ENCODE measurements at places on chromosomes 13 and 19.

- no peak for DNase-seq
Measured at GRCh38 chr19:10654610-10655456, 687 bp downstream of the ILF3 start.

GRCh38 chr19:50570997-50571396, 2.8 kb upstream of the LRRC4B start:
- no peak for DNase-seq

- no peak for DNase-seq
Measured at GRCh38 chr19:37977992-37978391, 71.0 kb downstream of the SIPA1L3 start.

DNA sequence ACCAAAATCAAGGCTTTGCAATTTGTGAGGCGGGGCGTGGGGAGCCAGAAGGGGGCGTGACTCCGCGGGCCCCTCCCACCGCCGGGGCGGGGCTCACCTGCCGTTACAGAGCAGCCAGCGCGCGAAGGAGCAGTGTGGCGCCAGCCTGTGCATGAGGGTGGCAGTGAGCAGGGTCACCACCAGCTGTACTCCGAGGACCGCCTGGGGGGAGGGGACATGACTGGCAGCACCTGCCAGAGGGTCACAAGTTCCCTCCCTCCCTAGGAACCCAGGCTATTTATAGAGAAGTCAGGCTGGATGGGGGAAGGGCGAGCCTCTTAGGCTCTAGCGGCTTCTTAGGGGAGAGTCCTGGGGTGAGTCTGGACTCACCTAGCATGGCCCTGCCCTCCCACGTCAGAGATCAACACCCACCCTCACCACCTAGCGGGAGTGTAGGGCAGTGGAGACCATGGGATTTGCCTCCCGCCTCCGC, 3.6 kb downstream of the TMEM161A start:
- DNase-seq, result no peak

DNA sequence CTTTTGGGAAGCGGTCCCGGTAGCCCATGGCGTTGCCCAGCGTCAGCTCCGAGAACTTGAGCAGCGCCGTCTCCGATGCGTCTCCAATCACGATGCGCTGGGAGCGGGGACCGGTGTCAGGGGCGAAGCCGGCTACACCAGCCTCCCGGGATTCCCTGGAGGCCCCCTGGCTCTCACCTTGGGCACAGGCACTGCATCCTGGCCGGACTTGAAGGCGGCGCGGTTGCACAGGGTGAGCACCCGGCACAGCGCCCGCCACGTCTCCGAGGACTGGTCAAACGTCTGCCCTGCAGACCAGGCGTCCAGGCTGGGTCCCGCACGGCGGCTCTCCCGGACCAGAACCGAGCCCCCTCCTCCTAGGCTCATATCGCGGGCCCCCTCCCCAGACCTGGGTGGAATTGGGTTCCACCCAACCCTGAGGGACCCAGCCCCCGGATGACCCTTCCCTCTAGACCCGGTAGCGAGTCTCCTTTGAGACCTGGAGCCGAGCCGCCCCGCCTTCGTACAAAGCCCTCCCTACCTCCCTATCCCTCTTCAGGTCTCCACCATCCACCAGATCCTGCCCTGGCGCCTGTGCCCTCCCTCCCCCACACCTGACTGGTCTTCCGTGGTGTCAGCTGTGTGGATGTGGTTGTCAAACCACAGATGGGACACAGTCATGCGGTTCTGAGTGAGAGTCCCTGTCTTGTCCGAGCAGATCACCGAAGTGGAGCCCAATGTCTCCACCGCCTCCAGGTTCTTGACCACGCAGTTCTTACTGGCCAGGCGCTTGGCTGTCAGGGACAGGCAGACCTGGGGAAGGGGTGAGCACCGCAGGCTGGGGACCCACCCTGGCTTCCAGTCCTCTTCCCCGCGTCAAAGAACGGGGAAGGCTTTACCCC, 4.8 kb downstream of the ATP4A start:
- no peak for DNase-seq

DNA sequence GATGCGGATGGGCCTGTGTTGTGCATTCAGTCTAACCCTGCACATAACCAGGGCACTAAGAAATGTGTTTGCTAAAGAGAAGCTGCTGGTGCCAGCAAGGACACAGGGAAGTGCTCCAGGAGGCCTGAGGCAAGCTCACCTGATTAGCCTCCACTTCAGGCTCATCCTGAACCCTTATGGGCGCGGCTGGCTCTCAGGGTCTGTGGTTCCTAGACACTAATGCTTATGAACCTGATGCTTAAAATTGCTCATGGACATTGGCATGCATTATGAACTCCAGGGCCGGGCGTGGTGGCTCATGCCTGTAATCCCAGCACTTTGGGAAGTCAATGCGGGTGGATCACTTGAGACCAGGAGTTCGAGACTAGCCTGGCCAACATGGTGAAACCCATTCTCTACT, 34.3 kb downstream of the SERP2 start:
- no peak for DNase-seq
